ENCODE measurements at places on chromosomes 3 and 15.

- no peak for DNase-seq
Observed at GRCh38 chr15:52359722-52360121, 64.1 kb upstream of the MYO5C start.

- no peak for DNase-seq
Observed at GRCh38 chr3:29805757-29806156, 524.9 kb downstream of the RBMS3 start.

- no peak for DNase-seq
Observed at GRCh38 chr3:127170814-127171213, 22.1 kb upstream of the PRR23E start.

DNA sequence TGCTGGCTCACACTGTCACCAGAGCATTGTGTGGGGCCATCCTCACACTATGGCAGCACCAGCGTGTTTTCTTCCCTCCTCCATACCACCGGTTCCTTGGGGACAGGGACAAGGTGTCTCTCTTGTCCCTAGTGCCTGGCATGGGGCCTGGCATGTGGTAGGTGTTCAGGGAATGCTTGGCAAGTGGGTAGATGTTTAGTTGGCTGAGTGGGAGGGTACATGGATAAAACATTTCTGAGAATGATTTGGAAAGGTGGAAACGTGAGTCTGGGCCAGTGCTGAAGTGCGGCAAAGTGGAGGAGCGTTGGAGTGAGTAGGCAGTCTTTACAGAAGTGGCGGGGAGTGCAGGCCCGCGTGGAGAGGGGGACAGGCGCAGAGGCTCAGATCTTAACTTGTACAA, 15.0 kb downstream of the SNAPC5 start:
- DNase-seq, result no peak

GRCh38 chr3:189794518-189794917, 163.3 kb downstream of the TP63 start:
- no peak for DNase-seq

All from SK-N-MC (cell line).